Activated CD4-positive, alpha-beta memory T cell treated with anti-CD3 and anti-CD28 coated beads, Interleukin-2, amount 10 ng/mL, durations not matched to agents 7 days and 5 days (primary cell): ENCODE measurements at places on chromosomes 4 and X.

DNA sequence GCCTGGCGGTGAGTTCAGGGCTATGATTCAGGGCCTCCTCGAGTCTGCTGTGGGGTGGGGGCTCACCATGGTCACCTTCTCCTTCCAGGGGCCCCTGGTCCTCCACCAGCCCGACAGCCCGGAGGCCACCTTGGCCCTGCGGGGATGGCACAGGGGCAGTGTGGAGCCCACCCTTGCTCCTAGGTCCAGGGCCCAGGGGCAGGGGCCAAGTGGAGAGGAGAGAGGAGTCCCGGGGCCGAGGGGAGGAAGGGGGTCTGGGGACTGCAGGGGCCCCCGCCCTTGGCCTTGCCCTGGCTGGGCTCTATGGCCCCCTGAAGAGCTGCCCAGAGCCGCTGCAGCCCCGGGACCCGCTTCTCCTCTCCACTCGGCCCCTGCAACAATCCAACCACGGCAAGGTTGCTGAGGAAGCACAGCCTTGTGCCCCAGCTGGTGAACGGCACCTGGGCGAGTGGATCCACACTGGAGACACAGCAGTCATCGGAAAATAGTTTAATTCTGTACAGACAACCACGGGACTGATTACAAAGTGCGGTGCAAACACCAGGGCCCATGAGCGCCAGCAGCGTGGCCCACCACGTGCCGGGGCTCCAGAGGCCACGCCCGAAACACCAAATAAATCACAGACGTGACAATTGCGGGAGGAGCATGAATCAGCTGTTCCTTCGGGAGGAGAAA lies 23.0 kb upstream of the CPLX1 start:
- DNase-seq, result no peak
- H3K27ac ChIP-seq, result no peak overlapping the region
- H3K4me3 ChIP-seq, result no peak overlapping the region
- H3K36me3 ChIP-seq, result peaks cover 47% of the 10 kb centered on the region
- H3K4me1 ChIP-seq, result no peaks in the 10 kb centered on the region

DNA sequence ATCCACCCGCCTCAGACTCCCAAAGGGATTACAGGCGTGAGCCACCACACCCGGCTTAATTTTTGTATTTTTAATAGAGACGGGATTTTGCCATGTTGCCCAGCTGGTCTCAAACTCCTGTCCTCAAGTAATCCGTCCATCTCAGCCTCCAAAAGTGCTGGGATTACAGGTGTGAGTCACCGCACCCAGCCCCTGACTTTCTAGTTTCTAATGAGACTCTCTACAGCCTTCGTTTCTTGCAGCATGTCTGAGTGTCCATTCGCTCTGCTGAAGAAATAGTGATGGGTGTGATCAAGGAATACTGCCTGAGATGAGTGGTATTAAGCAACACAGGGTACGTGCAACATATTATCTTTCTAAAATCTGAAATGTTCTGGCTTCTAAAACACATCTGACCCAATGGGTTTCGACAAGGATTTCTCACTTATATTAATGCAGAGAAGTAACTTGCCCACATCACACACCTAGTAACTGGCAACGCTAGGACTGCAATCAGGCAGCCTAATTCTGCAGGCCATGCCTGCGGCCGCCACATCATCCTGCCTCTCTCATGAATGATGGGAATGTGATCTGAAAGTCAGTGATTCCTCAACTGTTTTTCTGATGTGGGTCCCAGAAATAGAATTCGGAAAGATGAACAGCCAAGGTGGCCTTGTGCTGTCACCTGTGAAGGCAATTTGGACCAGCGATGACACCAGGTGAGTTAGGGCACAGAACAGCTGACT lies 74.3 kb downstream of the RBM47 start:
- H3K4me1 ChIP-seq, result peaks cover 46% of the 10 kb centered on the region
- no peaks in the 10 kb centered on the region for H3K36me3 ChIP-seq
- no peak overlapping the region for H3K27ac ChIP-seq
- H3K27me3 ChIP-seq, result peaks cover 2% of the 10 kb centered on the region

- H3K27me3 ChIP-seq, result no peaks in the 10 kb centered on the region
- H3K4me1 ChIP-seq, result no peaks in the 10 kb centered on the region
- no peaks in the 10 kb centered on the region for H3K36me3 ChIP-seq
- no peak for DNase-seq
- H3K4me3 ChIP-seq, result no peak overlapping the region
Measured at GRCh38 chr4:174091130-174091529, 192.3 kb downstream of the FBXO8 start.

GRCh38 chr4:40299126-40299525 lies 36.0 kb upstream of the CHRNA9 start:
- H3K27ac ChIP-seq, result no peak overlapping the region
- no peak overlapping the region for H3K4me3 ChIP-seq
- peaks cover 53% of the 10 kb centered on the region for H3K4me1 ChIP-seq
- H3K27me3 ChIP-seq, result no peaks in the 10 kb centered on the region

- no peaks in the 10 kb centered on the region for H3K36me3 ChIP-seq
- H3K27me3 ChIP-seq, result no peaks in the 10 kb centered on the region
- no peak for DNase-seq
Measured at GRCh38 chrX:43985511-43985910, 12.3 kb upstream of the NDP start.
